ENCODE measurements at places on chromosomes 3 and 15.

DNA sequence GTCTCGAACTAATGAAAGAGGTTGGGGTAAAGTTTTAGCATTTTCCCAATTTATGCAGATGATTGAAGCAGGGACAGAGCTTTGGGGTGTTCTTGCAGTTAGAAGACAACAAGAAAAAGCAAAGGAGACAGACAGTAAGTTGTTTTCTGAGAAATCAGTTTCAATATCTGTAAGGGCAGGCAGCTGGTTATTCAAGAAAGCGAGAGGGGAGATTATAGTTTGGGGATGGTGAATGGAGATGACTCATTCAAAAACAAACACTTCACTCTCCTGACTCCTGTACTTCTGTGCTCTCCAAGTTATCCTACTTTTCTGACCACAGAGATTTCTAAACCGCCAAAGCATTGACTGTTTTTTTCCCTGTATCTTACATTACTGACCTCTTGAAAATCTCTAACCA is 352.0 kb downstream of the GAP43 start:
- DNase-seq: no peak

DNA sequence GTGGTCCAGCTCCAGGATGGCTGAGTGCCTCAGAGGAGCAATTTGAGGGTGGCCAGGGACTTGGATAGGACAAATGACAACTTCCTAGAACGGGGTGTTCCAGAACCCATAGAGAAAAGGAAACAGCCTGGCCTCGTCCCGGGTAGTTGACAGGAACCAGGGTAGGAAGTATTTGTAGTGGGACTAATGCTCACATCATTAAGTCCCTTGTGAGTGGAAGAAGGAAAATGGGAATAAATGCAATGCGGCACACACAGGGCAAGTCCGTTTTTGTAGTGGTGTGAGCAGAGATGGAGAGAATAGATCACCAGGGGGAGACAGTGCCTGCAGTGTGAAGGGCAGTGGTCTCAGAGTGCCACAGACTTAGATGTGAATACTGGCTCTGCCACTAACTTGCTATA is 19.6 kb downstream of the TIMP4 start:
- DNase-seq: no peak

GRCh38 chr3:24341668-24342067 is 153.0 kb downstream of the THRB start:
- no peak for DNase-seq

DNA sequence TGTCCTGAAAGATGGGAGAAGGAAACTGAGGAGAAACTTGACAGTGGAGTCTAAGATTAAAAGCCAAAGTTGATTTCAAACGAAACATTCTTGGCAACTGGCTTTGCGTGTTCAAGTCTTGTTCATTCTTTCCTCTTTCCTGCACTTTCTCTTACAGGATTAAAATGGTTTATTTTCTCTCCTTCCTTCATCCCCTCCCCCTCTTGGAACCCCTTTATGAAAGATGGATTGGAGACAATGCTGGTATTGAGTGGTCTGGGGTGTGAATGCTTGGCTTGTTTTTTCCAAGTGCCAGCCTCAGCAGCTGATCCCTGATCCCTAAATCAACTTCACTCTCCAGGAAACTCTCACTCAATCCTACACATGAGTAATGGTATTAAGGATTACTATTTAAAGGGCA is 703 bp upstream of the LSAMP start:
- DNase-seq: no peak

DNA sequence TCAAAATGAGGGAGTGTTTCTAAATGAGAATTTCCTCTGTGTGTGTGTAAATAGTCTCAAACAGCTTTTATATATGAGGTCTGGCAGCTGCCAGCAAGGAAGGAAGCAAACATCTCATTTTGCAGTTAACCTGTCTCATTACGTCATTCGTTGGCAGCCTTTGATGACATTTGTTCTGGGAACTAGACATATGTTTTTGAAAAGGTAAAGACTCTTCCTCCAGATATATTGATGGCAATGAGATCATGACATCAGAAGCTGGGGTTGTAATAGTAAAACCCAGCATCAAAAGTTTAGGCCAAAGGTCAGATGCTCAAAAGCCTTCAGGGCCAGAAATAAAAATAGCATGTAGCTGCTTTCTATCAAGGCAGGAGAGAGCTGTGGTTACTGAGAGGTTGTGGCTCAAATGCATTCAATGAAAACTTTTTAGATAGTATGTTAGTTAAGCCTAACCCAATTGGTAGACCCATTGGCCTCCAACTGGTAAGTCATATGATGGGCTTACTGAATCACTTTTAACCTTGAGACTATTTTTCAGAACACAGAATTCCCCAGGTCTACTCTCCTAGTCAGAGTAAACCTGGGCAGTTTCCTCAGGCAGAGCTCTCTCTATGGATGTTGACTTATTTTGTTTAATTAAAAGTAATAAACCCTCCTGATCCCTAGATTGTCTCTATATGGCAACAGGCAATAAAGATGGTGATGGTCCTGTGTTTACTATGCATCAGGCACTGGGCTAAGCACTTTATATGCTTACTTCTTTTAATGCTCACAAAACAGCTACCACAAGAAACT is 386.5 kb upstream of the CFAP20DC start:
- no peak for DNase-seq

DNA sequence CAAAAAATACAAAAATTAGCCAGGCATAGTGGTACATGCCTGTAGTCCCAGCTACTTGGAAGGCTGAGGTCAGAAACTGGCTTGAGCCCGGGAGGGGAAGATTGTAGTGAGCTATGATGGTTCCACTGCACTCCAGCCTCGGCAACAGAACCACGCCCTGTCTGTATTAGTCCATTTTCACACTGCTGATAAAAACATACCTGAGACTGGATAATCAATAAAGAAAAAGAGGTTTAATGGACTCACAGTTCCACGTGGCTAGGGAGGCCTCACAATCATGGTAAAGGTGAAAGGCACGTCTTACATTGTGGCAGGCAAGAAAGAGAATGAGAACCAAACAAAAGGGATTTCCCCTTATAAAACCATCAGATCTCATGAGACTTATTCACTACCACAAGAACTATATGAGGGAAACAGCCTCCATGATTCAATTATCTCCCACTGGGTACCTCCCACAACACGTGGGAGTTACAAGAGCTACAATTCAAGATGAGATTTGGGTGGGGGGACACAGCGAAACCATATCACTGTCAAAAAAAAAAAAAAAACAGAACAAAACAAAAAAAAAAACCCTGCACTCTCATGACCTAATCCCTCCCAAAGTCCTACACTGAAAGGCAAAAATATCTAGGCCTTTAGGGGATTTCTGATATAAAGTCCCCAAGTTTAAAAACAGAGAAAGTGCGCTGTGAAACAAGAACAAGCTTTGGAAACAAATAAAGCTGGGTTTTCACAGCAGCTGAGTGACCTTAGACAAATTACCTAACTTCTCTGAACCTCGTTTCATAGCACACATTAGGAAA is 224.7 kb downstream of the IGSF11 start:
- no peak for DNase-seq

- no peak for DNase-seq
Measured at GRCh38 chr15:82710208-82710555, 507 bp upstream of the AP3B2 start.
